ENCODE measurements at places on chromosomes 2 and 18. TPM values are rescaled to one million over a fixed set of nuclear protein-coding genes. Genes with fewer than 3 reads are reported as not detected.

GRCh38 chr2:46409756-46410155, 69.6 kb upstream of the TMEM247 start:
- H3K27me3 ChIP-seq: peaks cover 2% of the 10 kb centered on the region
- no peaks in the 10 kb centered on the region for H3K4me1 ChIP-seq
- no peak overlapping the region for H3K27ac ChIP-seq
- no peak for DNase-seq

DNA sequence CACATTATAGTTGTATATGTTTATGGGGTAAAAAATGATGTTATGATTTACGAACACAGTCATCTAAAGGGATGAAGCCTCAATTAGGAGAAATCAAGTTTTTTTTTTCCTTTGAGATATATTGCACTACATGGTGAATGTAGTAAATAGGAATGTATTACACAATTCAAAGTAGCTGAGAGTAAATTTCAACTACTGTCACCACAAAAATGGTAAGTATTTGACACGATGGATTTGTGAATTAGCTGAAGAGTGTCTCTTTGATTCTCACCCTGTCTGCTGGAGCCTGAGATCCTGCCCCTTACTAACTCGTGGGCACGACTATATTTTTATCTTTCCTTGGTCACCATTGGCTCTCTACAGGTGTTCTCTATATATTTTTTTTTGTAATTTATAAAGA, 540.4 kb upstream of the DSEL start:
- H3K36me3 ChIP-seq: no peaks in the 10 kb centered on the region
- no peak overlapping the region for H3K27ac ChIP-seq
- no peaks in the 10 kb centered on the region for H3K27me3 ChIP-seq
- DNase-seq: no peak
- no peaks in the 10 kb centered on the region for H3K4me1 ChIP-seq

The TUBB8B gene
- total RNA-seq: not detected

- H3K36me3 ChIP-seq: no peaks in the 10 kb centered on the region
- no peak overlapping the region for H3K4me3 ChIP-seq
- H3K27me3 ChIP-seq: no peaks in the 10 kb centered on the region
These were observed 19.7 kb upstream of the ASNSD1 start for GRCh38 chr2:189641590-189641989.

DNA sequence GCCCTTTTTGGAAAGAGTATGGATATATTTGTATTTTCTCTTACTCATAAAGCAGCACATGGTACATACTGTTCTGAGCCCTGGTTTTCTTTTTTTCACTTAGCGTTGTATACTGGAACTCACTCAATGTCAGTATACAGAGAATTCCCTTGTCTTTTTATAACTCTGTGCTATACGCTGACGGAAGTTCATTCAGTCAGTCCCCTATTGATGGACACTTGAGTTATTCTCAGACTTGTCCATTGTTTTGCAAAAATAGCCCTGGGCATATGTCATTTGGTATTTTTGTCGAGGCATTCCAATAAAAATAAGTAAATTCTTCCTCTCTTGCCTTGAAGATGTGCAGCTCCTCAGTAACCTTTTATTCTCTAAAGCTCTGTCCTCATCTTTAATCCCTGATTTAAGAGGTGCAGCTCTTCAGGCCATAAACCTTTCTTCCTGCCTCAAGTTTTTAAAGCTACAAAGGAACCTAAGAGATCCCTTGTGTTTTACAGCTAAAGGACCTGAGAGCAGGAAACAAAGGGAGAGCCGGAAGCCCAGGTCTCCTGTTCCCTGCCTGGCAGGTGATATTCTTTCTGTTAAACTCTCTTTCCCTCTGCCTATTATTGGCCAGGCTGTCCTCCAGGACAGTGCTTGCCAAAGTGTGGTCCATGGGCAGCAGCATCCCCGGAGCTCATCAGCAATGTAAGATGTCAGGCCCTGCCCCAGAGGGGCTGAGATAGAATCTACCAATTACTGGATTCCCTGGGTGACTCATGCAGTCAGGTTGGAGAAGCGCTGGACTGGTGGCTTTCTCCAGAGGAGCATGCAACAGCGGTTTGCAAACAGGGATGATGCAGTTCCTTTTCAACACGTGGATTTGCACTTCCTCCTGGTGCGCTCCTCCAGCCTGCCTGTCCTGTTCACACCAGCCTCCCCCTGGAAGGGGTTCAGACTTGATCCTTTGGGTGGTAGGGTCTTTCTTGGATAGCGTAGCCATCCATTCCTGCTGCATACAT, 158.0 kb downstream of the NEDD4L start:
- H3K27ac ChIP-seq: peak overlapping the region; percentile 72
- H3K4me3 ChIP-seq: peak overlapping the region; percentile 50
- peaks cover 38% of the 10 kb centered on the region for H3K4me1 ChIP-seq
- H3K27me3 ChIP-seq: no peaks in the 10 kb centered on the region

The TSPYL6 gene
- total RNA-seq: not detected

GRCh38 chr2:120805602-120806001, 69.9 kb downstream of the GLI2 start:
- peaks cover 7% of the 10 kb centered on the region for H3K4me1 ChIP-seq
- H3K4me3 ChIP-seq: no peak overlapping the region
- no peak for DNase-seq
- H3K27ac ChIP-seq: peak overlapping the region; percentile 29
- no peaks in the 10 kb centered on the region for H3K36me3 ChIP-seq

DNA sequence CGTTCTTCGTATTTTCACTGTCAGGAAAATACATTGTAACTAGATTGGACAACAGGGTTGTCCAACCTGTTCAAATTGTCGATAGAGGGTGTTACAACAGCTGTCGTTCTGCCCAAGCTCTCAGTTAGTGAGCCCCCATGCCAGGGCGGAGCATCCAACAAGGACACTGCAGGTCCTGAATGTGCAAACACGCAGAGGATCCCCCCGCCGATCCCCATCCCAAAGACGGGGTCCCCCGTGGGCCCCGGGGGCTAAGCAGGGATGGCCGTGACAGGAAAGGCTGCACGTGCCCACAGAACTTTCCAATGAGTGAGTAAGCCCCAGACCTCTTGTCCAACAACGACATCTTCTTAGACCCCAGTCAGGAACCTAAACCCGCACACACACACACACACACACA, 140.8 kb downstream of the PXDN start:
- peaks cover 24% of the 10 kb centered on the region for H3K4me1 ChIP-seq
- H3K36me3 ChIP-seq: no peaks in the 10 kb centered on the region
- no peak overlapping the region for H3K4me3 ChIP-seq
- H3K27me3 ChIP-seq: peaks cover 16% of the 10 kb centered on the region

- H3K27me3 ChIP-seq: no peaks in the 10 kb centered on the region
- H3K27ac ChIP-seq: peak overlapping the region; percentile 4
- peak; percentile 9 for DNase-seq
These were observed 63.3 kb upstream of the GALNT5 start for GRCh38 chr2:157194097-157194688.

The SLC5A7 gene
- total RNA-seq: 3.0 TPM

The ASXL3 gene
- 18.2 TPM for total RNA-seq

- no peak for DNase-seq
- no peak overlapping the region for H3K27ac ChIP-seq
- H3K4me1 ChIP-seq: peaks cover 10% of the 10 kb centered on the region
- H3K4me3 ChIP-seq: no peak overlapping the region
- no peaks in the 10 kb centered on the region for H3K36me3 ChIP-seq
These were observed 167.8 kb downstream of the BCL11A start for GRCh38 chr2:60385648-60386047.

The ELOA2 gene
- total RNA-seq: not detected

Measured in neural crest cell (in vitro differentiated cells).